Panc1 (cell line): ENCODE measurements at places on chromosomes 11 and 22.

- no peak for DNase-seq
These were observed 76.6 kb downstream of the WT1 start for GRCh38 chr11:32358729-32359128.

DNA sequence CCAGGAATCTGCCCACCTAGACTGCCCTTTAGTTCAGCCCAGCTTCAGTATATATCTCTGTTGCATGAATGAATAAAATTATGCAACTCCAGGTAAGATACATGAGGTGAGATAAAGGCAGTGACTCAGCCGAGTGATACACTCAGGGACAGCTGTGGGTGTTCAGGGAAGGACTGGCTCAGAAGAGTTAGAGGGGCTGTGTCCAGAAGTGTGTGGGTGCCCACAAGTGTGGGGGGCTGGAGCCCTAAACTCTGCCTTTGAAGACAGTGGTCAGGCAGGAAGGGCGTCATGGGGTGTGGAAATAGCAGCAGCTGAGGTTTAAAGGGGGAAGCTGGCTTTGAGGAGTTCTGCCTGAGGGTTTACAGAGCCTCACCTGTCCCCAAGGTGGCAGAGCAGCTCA, 8.3 kb downstream of the FTH1 start:
- DNase-seq, result no peak

DNA sequence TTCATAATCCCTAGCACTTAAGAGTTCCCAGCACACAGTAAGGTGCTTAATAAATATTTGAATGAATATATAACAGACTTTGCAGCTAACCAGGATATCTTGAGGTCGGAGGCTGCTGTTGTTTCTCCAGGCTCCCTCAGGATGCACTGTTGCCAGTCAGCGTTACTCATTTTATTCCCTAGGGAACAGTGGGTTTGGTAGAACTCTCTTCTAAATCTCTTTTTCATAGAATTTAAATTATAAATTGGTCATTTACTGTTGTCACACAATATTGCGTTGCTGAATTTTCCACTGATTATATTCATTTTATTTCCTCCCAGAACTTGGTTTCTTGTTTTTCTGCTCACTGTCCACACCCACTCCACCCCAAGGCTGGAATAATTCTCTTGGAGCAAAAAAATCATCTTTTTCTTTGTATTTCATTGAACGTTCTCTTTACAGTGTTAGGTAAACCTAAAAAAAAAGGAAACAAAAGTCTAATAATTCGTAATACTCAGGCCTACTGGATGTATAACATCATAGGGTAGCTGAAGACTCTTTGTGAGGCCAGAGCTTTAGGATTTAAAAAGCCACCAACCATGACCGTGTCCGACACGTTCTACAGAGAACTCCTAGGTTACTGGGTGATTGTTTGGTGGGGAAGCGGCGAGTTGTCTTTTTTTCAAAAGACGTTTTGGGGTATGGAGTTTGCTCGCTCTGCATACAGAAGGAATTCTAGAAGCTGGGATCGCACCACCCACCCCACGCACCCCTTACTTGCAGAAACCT, 766 bp upstream of the CAPRIN1 start:
- DNase-seq, result no peak

DNA sequence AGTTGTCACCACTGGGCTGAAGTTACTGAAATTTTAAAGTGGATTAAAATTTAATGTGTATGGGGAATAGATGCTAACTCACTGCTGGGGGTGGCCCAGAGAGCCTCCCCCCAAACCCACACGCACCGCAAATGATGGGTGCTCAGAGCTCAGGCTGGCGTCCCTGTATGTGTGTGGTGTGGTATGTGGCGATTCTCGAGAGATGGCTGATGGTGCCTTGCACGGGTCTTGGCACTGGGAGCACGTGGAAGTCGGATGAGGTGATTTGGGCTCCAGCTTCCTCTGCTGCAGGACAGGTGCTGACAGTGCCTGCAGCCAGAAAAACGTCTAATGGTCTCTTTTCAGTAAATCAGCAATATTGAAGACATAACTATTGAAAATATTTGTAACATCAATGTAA, 1473.3 kb downstream of the TBC1D22A start:
- DNase-seq, result no peak

DNA sequence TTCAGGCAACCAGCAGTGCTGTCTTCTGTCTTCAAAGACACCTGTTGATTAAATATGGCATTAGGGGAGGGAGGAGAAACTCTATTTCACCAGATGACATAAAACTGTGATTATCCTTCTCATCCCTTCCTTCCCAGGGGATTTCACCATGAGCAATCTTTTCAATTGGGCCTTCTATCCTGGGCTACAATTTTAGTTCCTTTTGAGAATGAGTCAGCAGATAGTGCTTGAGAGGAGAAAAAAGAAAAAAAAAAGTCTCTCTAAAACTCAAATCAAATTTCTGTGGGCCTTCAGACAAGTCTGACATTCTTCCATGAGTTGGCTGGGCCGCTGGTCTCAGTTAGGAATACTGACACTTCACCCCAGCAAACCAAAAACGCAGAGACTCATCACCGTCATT, 7.2 kb downstream of the FLI1 start:
- no peak for DNase-seq

GRCh38 chr11:119370486-119371046, 10.9 kb downstream of the USP2 start:
- no peak for DNase-seq

GRCh38 chr11:70595452-70595851, 197.1 kb downstream of the CTTN start:
- no peak for DNase-seq

- no peak for DNase-seq
These were observed 261.4 kb upstream of the ISX start for GRCh38 chr22:34804604-34805003.

DNA sequence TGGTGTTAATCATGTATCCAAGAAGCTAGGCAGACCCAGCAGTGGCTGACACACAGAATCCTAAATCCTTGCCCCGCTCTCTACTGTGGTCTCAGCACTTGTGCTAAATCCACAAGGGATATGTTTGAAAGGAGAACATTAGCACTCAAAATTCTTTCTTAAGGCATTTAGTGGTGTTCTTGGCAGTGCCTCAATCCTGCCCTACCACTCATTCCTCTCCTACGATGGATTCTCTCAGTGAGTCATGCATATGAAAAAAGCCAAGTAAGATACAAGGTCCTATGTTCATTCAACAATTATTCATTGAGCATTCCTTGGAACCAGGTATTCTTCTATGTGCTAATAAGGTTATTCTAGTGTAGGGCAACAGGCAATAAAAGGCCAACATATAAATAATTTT, 31.2 kb downstream of the RRP8 start:
- no peak for DNase-seq

DNA sequence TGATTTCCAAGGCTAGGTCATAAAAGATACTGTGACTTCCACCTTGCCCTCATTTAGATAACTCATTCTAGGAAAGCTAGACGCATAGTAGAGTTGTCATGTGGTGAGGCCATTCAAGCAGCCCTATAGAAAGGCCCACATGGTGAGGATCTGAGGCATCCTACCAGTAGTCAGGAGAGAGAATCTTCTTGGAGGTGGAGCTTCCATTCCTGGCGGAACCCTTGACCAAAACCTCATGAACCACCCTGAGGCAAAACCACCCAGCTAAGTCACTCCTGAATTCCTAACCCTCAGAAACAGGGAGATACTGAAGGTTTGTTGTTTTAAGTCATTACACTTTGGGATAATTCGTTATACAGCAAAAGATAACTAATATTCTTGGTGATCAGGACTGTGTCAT, 2.9 kb upstream of the HDHD5 start:
- DNase-seq, result no peak

GRCh38 chr22:47012589-47013370, 250.3 kb downstream of the TBC1D22A start:
- no peak for DNase-seq

DNA sequence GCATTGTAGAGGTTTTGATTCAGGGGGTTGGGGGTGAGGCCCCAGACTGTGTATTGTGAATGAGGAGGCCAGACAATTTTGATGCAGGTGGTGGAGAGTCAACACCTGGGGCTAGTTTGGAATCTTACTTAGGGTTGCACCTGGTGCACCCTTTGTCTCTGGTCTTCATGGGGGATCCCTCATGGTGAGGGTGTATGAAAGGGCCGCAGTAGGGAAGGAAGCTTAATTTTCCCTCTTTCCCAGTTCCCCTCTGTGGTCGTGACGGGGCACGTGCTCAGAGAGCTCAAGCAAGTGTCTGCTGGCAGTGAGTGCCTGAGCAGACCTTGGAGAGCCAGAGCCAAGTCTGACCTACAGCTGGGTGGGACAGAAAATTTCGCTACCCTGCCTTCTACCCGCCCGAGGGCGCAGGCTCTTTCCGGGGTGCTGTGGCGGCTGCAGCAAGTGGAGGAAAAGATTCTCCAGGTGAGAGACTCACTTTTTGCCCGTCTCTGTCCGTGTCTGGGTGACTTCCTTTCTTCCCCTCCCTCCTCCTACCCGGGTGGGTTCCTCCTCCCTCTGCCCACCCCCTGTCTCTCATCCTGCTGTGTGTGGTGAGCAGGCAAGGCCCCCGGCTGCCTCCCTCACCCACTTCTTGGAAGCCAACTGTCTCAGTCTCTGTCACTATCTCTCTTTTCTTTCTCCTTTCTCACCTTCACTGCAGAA, 131.7 kb downstream of the MICAL2 start:
- DNase-seq, result no peak

DNA sequence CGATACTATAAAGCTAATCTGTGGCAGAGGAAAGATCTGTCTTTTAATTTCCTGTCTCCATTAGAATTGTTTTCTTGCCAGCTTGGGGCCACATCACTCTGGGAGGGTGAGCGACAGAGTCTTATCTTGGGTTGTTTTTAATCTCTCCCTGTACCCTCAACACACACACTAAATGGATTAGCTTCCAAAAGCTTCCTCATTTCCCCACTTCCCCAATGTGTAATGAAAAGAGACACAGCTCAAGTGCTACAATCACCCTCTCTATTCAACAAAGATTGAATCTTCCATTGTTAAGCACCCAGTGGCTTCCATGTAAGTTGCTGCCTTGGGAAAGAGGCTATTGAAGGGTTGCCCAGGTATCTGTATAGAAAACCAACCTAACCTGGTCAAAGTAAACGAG, 6.1 kb upstream of the ASCL3 start:
- no peak for DNase-seq

GRCh38 chr11:95496901-95497300, 265.9 kb upstream of the SESN3 start:
- DNase-seq, result no peak

GRCh38 chr11:72411623-72412419, 22.5 kb downstream of the CLPB start:
- DNase-seq, result no peak

DNA sequence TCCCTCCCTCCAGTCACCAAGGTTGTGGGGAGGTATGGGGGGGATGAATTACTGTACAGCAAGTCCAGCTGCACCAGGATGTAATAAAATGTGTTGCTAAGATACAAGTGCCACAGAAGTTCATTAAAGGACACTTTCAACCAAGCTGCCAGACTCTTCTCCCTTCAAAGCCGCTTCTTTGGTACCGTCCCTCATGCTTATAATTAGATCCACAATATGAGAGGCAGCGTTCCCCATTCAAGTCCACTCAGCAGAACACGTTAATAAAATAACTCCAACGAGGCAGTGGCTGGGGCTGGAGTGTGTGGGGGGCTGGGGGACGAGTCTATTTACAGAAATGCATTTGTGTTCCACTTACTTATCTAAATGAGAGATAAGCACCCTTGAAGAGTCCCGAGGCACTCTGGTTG, 14.7 kb downstream of the PHF21B start:
- no peak for DNase-seq

GRCh38 chr11:126341760-126342161, 13.7 kb upstream of the ST3GAL4 start:
- no peak for DNase-seq

DNA sequence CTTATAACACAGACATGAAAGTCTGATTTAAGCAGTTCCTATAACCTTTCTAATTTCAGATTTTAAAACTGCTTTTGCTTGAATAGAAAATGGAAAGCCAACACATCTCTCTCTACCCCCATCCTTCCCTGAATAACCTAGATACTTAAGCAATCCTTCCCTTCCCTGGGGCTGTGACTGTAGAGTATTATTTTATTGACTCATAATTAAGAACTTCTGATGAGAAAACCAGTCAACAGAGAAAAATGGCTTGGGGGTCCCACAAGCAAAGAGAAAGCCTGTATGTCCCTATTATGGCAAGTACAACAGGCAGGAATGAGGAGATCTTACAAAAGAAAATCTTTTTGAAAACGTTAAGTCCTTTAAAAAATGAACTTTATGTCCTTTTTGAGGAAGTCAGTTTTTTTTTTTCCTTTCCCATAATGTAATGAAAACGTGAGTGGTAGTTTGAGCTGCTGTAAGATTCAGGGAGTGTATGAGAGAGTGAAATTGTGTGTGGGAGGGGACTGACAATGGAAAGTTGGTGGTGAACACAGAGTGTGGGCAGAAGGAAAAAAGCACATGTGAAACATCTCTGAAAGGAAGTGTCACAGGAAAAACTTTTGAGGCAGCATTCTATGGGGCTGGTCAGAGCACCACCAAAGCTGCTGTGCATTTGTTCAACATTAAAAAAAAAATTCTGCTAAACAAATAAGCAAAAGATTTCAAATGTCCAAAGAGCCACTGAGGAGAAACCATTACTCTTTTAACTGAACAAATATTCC, 154.6 kb downstream of the MAML2 start:
- no peak for DNase-seq
